ENCODE measurements at places on chromosomes 16 and 17. TPM values are rescaled to one million over a fixed set of nuclear protein-coding genes. Genes with fewer than 3 reads are reported as not detected.

NRN1L gene
- not detected for polyA plus RNA-seq

GRCh38 chr17:48134912-48135480 lies 27.4 kb downstream of the SNX11 start:
- no peak for DNase-seq

LDHD gene
- polyA plus RNA-seq: 5.7 TPM

DNA sequence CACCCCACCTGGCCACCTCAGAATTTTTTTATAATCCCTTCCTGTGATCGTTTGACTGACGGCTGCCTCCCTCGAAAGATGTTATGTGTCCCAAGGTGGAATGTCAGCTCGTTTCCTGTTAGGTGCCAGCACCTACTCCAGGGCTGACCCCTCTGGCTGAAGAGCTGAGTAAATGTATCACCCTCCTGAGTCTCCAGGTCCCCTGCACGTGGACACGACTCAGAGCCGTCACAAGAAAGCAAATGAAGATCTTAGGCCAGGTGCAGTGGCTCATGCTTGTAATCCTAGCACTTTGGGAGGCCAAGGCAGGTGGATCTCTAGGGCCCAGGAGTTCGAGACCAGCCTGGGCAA lies 273.2 kb downstream of the C16orf95 start:
- DNase-seq: no peak

- DNase-seq: no peak
Measured at GRCh38 chr17:8353736-8354135, 14.1 kb downstream of the ODF4 start.

DNA sequence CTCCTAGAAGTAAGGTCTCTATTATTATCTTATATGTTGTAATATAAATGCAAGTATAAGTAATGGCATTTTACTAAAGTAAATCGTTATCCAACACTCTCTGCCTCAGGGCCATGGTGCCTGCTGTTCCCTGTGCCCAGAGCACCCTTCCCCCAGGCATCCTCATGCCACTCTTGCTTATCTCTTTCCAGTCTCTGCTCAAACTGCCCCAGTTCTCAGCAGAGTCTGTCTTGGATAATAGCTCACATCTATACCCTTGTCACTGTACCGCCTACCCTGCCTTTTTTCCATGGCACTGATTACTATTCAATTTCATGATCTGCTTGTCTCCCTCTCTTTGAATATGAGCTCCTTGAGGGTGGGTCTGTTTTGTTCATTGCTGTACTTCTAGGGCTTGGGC lies 31.7 kb downstream of the CDH1 start:
- DNase-seq: no peak

DNA sequence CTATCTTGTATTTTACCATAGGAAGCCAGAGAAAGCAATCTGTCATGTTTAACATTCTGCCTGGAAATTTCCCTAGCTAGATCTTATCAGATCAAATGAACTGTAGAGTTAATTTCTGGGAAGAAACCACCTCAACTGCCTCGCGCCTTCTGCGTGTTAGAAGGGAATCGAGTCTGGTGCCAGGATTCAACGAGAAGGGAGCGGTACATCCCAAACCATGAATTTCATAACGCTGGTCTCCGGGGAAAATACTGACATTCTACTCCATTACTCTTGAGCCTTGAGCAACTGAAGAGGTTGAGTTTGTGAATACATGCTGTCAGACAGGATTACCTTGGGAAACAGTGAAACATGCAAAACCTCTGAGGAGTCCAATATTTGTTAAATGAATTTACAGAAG lies 35.2 kb downstream of the MPHOSPH6 start:
- no peak for DNase-seq

All from right renal pelvis (tissue), 4 donors.